Stimulated activated CD8-positive, alpha-beta memory T cell treated with anti-CD3 and anti-CD28 coated beads, Interleukin-2, amount 100 ng/mL, for 1 hour (primary cell): ENCODE measurements at places on chromosomes 13 and 19.
A peak's percentile ranks its signal among the peaks of the same experiment; 100 is the strongest.

DNA sequence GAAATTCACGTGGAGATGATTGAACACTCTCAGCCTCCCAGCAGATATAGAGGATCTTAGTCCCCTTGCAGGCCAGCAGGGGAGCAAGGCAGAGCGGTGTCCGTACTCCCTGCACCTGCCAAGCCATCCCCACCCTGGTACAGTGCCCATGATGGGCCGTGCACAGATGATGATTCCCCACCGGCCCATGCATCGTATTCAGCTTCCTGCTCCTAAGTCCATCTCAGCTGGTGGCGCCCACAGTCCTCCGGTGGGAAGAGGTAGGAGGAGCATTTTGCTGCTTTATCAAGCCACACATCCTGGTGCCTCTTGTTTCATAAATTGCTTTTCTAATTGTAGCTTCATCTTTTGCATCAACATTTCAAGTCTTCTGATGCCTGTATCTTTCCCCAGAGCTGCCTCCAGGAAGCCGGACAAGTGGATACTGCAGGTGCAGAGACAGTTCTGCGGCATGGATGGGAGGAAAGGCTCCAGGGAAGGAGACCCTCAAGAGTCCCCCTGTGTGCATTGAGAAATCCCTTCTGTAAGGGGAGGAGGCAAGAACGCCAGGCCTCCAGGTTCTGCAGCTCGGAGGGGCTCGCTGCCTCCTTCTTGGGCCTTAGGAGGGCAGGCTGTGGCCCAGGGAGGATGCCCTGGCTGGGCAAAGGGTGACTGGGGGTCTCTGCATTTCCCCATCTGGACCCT is 55.3 kb downstream of the F2RL3 start:
- no peak for DNase-seq

- DNase-seq: no peak
Measured at GRCh38 chr13:109500146-109500773, 286.1 kb downstream of the IRS2 start.

- DNase-seq: peak; percentile 76
Measured at GRCh38 chr13:46552889-46553520, at the start of gene LRCH1. Gene LRCH1 (plus strand): TSS chr13:46553170. CDS start chr13:46553397, 227 bp downstream.

DNA sequence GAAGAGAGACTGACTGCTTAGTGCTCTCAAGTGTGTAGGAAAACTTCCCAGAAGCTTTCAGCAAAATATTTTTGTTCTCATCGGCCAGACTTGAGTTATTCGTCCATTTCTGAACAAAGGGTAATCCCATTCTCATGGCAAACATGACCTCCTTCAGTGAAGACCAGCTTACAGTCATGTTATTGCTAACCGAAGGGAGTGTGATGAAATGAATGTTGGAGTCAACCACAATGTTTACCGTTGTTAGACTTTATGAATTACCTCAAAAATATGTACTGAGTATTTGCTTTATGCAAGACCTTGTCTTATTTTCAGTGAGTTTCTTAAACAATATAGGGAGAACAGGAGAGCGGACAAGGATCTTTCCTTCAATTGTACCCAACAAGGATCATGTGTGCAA is 228.6 kb downstream of the LMO7 start:
- DNase-seq: no peak

- no peak for DNase-seq
Measured at GRCh38 chr13:37366044-37366770, 232.4 kb downstream of the POSTN start.

DNA sequence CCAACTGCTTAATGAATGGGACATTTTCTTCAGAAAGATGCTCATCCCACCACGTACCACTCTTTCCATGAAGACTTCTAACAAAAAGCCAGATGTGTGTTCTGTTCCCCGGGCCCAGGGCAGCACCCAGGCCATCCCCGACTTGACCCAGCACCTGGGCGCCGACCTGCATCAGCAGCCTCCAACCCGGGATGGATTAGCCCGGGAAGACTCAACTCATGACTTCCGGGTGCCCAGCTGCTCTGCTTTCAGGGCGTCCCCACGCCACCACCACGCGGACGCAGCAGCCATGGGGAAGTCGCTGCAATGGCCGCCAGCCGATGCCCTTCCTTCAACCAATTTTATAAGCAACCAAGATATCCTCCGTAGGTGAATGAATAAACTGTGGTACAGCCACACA is 123.8 kb upstream of the TUBA3C start:
- no peak for DNase-seq

DNA sequence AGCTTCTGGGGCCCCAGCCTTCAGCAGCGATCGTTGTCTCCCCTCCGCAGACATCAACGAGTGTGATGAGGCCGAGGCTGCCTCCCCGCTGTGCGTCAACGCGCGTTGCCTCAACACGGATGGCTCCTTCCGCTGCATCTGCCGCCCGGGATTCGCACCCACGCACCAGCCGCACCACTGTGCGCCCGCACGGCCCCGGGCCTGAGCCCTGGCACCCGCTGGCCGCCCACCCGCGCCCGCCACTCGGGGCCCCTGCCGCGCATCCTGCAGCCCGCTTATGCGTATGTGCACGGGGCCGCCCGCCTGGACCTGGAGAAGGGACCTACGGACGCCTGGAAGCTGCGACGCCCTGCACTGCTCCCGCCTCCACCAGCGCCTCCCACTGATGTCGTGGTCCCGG is 28.2 kb downstream of the LTBP4 start:
- DNase-seq: no peak

DNA sequence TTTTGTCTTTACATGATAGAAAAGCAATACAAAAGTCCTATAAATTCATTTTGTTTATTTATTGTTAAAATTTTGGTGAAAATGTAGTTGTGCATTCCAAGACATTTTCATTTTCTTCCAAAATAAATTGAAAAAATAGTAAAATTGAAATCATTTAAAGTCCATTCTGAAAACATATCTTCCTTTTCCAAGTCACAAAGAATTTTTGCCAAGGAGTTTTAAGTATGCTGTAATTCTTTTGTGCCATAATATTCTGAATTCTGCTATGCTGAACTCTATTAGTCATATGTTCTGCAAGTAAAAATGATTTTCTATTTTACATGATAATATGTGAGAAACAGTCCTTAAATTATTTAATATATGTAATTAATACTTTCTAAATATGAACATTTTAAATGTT is 879.6 kb upstream of the SLC10A2 start:
- DNase-seq: no peak

DNA sequence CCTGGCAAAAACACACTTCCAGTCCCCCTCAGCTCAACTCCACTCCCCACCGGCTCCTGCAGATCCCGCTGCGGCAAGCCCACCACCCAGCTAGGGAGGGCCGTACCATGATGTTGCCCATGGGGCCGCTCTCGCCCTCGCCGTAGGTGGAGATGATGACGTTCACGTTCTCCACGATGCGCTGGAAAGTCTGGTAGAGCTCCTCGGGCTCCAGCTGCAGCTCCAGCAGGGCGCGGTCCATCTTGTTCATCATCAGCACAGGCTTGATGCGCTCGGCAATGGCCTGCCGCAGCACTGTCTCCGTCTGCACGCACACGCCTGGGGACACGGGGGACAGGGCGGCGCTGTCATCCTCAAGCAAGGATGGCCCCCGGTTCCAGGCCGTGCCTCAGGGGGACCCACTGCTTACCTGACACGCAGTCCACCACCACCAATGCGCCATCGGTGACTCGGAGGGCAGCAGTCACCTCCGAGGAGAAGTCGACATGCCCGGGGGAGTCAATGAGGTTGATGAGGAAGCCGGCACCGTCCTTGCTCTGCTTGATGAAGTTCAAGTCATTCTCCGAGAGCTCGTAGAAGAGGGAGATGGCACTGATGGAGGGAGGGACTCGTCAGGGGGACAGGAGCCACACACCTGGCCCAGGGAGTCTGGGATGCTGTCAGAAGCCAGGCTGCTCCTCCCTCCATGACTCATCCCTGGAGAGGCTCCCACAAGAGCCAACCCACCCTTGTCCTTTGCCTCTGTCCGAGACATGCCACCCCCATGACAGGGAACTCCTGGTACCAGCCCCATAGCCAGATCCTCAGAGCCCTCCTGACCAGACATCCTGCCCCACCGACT is 2.3 kb downstream of the EEF2 start:
- DNase-seq: no peak

- no peak for DNase-seq
Measured at GRCh38 chr13:34620074-34620850, 321.8 kb upstream of the NBEA start.
